Substantia nigra (tissue), 51 donors: ENCODE measurements at places on chromosomes 12 and 14.
A peak's percentile ranks its signal among the peaks of the same experiment; 100 is the strongest.

GRCh38 chr14:73472185-73473114 lies 14.1 kb upstream of the NUMB start:
- no peak for DNase-seq

- no peak for DNase-seq
Measured at GRCh38 chr12:55996201-55996714, 818 bp upstream of the SUOX start.

DNA sequence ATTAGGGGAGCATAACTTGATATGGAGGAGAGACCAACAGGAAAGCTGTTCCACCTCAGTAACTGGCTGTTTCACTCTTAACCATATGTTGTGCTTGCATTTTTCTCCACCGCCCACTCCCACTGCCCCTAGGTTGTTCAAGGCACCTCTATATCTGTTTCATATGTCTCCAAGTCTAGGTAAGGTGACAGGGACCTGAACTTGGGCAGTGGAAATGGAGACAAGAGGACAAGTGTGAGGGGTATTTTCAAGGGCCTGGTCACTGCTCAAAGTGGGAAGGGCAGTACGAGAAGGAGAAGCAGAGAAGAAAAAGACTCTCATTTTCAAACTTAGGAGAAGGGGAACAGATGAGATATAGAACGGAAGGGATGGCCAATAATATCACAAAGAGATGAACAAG lies 3.1 kb downstream of the SLC38A1 start:
- DNase-seq = no peak

- DNase-seq = no peak
Measured at GRCh38 chr14:95374239-95374997, 54.7 kb upstream of the CLMN start.

DNA sequence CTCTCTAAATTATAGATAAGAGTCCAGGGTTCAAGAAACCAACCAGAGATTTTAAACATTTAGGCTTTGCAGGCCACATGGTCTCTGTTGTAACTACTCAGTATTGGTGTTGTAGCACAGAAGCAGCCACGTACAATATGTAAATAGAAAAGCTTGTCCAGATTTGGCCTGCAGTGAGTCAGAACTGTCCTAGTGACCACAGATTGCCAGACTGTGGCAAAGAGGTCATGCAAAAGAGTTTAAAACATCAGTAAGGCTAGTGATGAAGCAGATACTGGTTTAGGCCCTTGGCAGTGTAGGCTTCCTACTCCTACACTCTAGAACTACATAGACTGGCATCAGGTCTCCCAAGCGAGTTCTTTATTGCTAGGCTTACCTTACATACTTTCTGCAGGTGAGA lies 117.6 kb upstream of the GARIN6 start:
- DNase-seq = no peak

- no peak for DNase-seq
Measured at GRCh38 chr12:131913666-131914065, 15.4 kb upstream of the PUS1 start.

DNA sequence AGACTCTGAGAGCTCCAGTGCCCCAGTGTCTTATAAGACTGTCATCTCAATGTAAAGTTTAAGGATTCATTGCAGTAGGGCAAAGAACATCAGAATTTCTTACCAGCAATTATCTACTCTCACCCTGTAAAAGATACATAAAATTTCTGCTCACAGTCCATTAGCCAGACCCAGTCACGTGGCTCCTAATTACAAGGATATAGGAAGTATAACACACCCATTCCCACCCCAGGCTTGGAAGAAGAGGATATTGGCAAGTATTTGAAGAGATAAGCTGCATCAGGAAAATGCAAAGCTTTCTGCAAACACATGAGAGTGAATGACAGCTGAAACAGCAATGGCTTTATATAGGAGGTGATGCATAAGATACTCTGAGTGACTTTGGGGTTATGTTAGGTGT lies 14.3 kb downstream of the SYT1 start:
- no peak for DNase-seq

DNA sequence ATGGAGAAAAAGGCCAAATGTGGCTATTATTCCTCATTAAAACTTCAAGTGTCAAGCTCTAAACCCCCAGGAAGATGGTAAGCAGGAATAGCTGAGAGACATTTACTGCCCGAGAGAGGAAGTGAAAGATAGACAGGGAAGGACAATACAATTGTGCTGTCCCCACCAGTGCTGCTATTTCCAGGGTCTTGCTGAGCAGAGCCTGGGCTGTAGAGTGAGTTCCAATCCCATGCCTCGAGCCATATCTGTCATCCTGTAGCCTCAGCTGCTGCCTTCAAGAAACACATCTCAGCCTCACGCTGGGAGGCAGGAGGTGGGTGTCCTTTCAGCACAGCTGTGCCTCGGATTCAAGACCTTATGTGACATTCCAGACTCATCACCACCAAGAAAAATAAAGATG lies 114.0 kb downstream of the RPAP3 start:
- no peak for DNase-seq

DNA sequence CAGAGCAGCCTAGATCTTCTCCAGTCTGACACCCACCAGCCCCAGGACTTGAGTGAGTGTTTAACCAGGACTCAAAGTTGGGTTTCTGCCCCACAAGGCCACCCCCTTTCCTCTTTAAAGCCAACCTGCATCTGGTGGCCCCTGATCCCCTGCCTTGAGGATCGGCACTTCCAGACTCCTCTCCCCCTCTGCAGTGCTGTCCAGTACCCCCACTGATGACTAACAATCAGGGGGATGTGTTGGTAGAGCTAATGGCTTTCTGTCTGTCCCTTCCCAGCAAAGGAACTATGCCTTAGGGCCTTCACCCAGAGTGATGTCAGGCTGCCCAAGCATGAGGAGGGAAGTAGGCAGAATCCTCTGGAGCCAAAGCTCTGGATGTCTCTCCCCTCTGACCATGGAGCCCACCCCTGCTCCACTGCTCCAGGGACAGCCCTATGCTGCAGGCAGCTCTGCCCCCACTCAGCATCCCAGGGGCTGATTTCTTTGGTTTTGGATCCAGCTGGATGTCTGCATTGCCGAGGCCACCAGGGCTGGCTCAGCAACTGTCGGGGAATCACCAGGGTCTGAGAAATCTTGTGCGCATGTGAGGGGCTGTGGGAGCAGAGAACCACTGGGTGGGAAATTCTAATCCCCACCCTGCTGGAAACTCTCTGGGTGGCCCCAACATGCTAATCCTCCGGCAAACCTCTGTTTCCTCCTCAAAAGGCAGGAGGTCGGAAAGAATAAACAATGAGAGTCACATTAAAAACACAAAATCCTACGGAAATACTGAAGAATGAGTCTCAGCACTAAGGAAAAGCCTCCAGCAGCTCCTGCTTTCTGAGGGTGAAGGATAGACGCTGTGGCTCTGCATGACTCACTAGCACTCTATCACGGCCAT lies 42.9 kb downstream of the DAD1 start:
- DNase-seq = no peak

- DNase-seq = no peak
Measured at GRCh38 chr12:26279091-26279490, 83.7 kb downstream of the SSPN start.

DNA sequence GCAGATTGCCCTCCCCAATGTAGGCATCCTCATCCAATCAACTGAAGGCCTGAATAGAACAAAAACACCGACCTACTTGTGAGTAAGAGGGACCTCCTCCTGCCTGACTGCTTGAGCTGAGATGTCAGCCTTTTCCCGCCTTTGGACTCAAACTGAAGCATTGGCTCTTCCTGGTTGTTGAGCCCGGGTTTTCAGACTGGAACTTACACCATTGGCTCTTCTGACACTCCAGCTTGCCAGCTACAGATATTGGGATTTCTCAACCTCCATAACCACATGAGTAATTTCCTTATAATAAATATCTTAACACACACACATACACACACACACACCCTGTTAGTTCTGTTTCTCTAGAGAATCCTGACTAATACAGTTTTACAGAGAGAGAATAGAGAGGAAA lies 173.4 kb upstream of the NTF3 start:
- DNase-seq = no peak

GRCh38 chr12:131494216-131494615 lies 216.7 kb upstream of the SFSWAP start:
- no peak for DNase-seq

DNA sequence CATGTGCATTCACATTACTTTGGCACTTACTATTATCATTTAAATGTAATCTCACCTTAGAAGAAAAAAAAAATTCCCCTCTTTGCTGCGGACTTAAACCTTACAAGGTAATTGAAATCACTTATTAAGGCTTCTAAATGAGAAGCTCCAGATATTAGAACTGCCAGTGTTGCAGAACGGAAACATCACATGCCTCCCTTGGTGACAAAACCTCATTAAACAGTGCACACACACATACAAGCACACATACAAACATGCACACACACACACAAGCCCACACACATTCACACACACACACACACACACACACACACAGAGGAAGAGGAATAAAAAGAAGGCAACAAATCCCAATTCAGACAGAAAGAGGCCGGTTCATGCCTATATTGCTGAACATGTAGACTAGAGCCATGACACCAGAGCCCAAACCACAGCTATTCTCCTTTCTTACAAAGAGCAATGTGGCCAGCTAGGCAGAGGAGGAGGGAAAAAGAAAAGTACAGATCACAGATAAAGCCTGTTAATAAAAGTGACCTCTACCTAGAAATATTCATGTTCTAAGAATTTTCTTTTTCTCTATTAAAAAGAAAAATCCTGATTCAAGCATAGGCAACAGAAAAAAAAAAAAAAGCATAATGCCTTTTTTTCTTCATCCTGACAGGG lies 405.2 kb upstream of the FLRT2 start:
- no peak for DNase-seq

DNA sequence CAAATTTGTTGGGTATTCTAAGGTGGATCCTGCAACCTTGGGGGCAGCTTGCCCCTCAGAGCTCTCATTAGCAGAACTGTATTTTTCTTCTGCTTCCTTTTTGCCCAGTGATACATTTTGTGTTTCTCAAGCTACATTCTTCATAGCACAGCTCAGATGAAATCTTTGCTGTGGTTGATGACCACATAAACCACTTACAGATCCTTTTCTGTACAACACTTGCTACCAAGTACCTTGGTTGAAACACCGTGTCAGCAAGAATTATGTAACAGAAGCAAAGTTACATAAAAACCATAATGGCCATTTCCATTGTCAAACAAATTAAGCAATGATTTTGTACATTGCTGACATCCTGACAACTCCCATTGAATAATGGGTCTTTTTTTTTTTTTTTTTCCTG lies 9.7 kb upstream of the PLBD1 start:
- DNase-seq = no peak

DNA sequence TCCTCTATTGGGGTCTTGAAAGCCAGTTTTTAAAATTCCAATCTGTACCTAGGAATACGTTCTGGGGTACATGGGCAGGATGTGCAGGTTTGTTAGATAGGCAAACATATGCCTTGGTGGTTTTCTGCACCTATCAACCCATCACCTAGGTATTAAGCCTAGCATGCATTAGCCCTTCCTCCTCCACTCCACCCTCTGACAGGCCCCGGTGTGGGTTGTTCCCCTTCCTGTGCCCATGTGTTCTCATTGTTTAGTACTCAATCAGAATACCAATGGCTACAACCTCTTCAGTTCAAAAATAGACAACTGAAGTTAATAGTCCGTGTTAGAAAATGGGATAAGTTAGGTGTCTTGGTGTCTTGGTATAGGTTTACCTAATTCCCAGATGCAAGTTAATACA lies 3.4 kb downstream of the NTS start:
- no peak for DNase-seq

- DNase-seq = no peak
Measured at GRCh38 chr14:53147208-53147607, 5.9 kb downstream of the DDHD1 start.

GRCh38 chr12:111203969-111204368 lies 164.9 kb downstream of the PHETA1 start:
- no peak for DNase-seq

DNA sequence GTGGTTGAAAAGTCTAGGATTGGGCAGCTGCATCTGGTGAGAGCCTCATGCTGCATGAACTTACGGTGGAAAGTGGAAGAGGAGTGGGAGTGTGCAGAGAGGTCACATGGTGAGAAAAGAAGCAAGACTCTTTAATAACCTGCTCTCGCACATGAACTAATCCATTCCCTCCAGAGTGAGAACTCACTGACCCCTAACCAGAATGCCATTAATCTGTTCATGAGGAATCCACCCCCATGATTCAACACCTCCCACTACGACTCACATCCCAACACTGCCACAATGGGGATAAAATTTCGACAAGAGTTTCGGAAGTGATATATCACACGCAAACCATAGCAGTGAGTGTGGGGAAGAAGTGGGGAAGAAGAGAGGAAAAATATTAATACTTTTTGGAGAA lies 377.4 kb downstream of the NAV3 start:
- DNase-seq = no peak

- no peak for DNase-seq
Measured at GRCh38 chr14:85416771-85417170, 113.2 kb upstream of the FLRT2 start.

GRCh38 chr12:62659453-62660295 lies 193.0 kb downstream of the MON2 start:
- no peak for DNase-seq

GRCh38 chr14:34700622-34701130 lies 13.7 kb downstream of the CFL2 start:
- DNase-seq = no peak

DNA sequence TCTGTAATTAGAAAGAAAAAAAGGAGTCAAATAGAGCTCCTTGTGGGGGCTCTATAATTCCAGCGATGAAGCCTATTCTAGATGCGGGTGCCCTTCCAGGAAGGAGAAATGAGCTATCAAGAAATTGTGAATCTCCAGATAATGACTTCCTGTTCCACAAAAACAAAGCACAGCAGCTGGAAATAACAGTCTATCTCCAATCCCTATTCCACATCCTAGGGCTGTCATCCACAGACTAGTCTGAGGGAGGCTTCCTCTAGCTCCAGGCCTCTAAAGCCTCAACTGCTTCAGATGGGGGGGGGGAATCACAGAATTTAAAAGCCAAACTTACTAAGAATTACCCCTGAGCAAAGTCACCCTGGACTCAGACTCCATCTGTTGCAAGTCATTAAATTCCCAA lies 77.4 kb upstream of the GTF2A1 start:
- no peak for DNase-seq

DNA sequence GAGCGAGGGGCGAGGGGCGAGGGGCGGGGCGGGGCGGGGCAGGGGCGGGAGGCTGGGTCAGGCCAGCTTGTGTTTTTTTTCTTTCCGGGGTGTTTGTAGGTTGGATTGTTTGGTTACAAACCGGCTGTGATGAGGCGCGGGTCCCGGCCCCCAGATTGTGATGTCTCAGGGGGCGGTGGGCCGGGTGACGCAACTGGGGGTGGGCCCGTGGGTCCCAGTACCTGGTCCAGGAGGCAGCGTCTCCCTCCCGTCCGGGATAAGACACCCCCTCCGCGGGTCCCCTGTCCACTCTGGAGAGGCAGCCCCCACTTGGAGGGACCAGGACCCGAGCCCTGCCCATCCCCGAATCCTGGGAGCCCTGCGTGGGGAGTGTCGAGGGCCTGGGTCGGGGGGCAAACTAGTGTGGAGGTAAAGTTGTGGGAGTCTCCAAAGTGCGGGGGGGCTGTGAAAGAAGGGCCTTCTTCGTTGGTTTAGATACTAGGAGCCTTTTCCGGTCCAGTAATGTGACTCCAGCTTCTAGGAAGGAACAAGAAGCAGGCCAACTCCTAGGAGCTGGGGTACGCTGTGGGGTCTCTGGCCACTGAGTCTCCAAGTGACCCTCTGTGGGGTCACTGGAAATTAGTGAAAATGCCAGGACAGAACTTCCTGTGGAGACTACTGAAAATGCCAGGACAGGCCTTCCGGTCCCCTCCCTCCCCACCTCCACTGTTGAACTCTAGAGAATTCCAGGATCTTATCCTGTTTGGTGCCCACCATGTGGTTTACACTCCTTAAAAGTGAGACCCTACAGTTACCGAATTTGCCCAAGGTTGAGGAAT lies 579 bp upstream of the CLMN start:
- peak; percentile 35 for DNase-seq

- no peak for DNase-seq
Measured at GRCh38 chr12:54689984-54690383, 41.8 kb upstream of the DCD start.
